ENCODE measurements at places on chromosomes 12 and 14.

- DNase-seq, result no peak
Measured at GRCh38 chr14:99063620-99064225, 208.3 kb downstream of the BCL11B start.

GRCh38 chr14:70827347-70827746 is 18.0 kb upstream of the MAP3K9 start:
- DNase-seq, result no peak

DNA sequence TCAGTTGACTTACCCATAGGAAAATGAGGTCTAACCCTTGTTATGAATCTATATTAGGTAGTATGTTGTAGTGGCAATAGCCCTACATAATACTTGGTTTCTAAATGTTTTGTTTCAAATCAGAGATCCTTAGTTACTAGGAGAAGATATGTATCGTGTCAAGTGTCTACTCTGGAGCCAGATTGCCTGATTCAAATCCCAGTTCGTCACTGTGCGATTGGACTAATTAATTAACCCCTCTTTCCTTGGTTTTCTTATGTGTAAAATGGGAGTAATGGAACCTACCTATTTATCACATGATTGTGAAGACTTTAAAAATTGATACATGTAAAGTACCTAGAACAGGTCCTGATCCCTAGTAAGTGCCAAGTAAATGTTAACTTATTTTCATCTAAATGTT is 1.4 kb downstream of the LETMD1 start:
- no peak for DNase-seq

- DNase-seq, result peak; percentile 39
Measured at GRCh38 chr14:92651106-92651757, 97.2 kb downstream of the LGMN start.

DNA sequence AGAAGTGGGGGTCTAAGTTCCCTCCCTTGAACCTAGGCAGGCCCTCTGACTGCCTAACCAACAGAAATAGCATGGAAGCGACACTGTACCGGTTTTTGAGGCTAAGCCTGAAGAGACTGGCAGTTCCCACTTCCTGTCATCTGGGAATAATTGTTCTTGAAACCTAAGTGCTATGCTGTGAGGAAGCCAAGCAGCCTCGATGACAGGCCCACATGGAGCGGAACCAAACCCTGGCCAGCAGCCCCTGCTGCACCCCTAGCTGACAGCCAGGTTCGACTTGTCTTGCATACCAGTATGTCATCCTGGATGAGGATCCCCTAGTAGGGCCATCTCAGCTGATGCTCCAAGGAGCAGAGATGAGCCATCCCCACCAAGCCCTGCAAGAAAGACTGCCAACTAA is 6.4 kb upstream of the GPR68 start:
- DNase-seq, result no peak

GRCh38 chr14:74135426-74135825 is 50.7 kb downstream of the LIN52 start:
- DNase-seq, result no peak

- no peak for DNase-seq
Measured at GRCh38 chr12:114406316-114406983, 506 bp upstream of the TBX5 start.
